ENCODE measurements at places on chromosomes 1 and 21.

- DNase-seq = no peak
Observed at GRCh38 chr1:96427616-96428015, 294.0 kb upstream of the PTBP2 start.

- no peak for DNase-seq
Observed at GRCh38 chr1:2561898-2562895, 6.0 kb downstream of the TNFRSF14 start.

GRCh38 chr1:176159993-176160392 is 47.1 kb downstream of the COP1 start:
- no peak for DNase-seq

- no peak for DNase-seq
Observed at GRCh38 chr1:183040547-183040971, 17.3 kb downstream of the LAMC1 start.

DNA sequence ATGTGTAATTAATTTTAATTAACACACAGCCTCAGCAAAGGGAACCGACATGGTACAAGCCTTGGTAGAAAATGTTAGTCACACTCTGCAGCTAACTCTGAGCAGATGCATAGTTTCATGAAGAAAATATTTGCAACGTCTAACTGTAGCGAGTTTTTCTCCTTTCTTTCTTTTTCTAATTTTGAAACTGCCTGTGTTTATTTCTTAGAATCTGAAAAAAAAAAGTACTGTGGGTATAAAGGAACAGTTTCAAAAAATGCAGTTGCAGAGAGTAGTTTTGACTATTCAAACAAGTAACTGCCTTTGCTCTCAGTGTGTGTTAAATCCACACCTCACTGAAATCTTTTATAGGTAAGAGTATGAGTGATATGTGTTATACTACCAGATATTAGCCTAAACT is 149.9 kb upstream of the C1orf105 start:
- DNase-seq = no peak

DNA sequence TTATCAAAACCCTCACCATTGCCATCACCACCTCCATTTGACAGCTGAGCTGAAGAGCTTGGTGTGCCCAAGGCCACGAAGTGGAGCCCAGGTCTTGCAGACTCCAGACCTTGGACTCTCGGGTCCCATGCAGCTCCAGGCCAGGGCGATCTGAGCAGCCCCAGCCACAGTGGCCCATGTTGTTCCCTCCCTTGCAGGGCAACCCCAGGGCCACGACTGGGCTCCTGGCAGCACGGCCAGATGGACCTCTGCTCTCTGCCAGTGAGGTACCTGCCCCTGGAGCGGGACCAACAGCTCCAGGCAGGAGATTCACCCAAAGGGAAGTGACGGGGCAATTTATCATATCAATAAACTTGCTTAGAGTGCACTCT is 182.7 kb upstream of the VAMP3 start:
- no peak for DNase-seq

- no peak for DNase-seq
Observed at GRCh38 chr1:15244813-15245212, 2.2 kb upstream of the FHAD1 start.

- DNase-seq = no peak
Observed at GRCh38 chr1:43271186-43272118, 1.7 kb downstream of the TMEM125 start.

- no peak for DNase-seq
Observed at GRCh38 chr1:50418600-50419109, 4.6 kb downstream of the DMRTA2 start.

DNA sequence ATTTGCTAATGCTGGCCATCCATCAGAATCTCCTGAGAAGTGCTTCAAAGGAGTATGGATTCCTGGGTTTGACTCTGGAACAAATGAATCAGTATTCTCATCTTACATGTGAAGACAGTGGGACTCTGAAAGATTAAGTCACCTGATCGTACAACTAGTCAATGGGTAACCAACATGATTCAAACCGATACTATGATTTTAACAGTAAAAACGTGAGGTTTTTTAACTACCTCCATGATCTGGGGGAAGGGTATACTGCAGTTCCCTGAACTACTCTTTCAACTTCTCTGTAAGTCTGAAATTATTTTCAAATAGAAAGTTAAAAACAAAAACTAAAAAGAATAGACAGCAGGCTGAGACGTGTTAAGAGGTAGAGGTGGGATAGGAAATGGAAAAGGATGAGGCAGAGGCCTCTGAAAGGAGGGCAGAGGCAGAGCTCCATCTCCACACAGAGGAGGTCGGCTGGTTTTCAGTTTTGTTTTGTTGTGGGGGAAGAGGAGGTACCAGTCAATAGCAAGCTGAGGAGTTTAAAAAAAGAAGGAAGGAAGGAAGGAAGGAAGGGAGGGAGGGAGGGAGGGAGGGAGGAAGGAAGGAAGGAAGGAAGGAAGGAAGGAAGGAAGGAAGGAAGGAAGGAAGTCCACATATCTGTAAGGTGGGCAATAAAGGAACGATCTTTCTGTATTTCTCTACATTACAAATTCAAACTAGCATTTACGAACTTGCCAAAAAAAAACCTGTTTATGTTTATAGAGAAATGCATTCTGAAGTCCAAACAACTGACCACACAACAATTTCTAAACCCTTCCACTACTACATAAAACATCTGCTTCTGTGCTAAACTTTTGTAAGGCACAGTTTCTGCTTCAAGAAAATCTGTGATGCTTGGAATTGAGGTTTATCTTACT is 213.1 kb downstream of the RERE start:
- DNase-seq = peak; percentile 9

- no peak for DNase-seq
Observed at GRCh38 chr1:45397285-45397684, 57.0 kb upstream of the MUTYH start.

DNA sequence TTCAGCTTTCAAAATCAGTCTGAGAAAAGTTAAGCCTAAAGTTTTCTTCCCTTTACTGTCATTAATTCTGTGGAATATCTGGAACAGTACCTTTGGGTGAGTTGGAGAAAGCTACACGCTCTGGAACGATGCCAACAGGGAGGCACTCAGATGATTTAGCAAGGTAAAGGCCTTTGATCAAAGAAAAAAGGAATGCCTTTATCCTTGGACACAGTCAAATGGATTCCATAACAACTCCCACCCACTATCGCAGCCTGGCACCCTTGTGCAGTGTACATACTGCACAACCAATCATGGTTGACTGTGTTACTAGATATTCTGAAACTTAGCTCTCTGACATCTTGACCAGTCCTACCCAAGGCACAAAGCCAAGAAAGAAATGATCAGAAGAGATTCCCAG is 218.7 kb downstream of the PATJ start:
- no peak for DNase-seq

DNA sequence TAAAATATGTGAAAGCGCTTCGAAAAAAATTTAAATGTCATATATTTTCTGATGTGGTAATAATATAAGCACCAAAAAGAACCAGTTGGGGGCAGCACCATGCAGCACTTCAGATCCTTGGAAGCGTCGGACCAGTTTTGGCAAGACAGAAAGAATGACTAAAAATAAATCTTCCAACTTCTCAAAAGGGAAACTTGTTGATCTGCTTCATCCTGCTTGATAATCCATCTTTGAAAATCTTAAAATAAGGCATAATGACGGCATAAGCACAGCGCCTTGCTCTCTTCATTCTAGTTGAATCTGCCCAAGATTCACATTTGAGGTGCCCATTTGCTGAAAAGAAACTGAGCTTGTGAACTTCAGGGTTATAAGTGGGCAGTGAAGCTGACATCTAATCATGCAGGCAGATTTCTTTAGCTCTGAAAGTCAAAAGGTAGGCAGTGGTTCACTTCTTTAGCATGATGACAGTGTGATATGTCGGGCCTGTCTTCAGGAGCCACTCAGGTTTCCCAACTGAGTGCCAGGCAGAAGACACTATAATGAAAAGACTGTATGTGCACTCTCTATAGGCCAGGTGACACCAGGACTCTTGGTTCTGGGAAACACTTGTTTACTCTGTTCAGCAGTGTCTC is 19.8 kb upstream of the MUTYH start:
- DNase-seq = no peak

- no peak for DNase-seq
Observed at GRCh38 chr21:35646606-35647005, 413.7 kb downstream of the SETD4 start.

GRCh38 chr1:35386959-35387358 is 118.5 kb downstream of the ZMYM4 start:
- DNase-seq = no peak

- DNase-seq = no peak
Observed at GRCh38 chr1:5371270-5371669, 621.0 kb downstream of the NPHP4 start.
